ENCODE measurements at places on chromosomes 4 and X.

GRCh38 chr4:183345261-183345660 is 23.0 kb upstream of the CLDN24 start:
- DNase-seq: no peak

DNA sequence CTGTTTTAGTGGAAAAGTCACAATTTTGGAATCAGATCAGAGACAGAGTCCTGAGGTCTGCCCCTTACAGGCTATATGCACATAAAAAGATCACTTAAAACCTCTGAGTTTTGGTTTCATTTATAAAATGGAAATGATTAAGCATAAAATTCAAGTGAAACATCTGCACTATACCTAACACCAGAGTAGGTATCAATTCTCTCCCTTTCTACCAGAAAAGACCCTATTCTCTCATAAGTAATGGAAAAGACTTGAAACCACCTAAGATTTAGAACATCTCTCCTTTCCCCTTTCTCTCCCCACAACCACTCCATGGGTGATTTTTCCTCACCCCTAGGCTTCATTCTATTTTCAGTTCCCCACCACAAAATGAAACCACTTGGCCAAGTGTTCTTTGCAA is 907 bp downstream of the LHFPL1 start:
- no peak for DNase-seq

GRCh38 chr4:14247767-14248166 is 620.2 kb upstream of the BOD1L1 start:
- DNase-seq: no peak

DNA sequence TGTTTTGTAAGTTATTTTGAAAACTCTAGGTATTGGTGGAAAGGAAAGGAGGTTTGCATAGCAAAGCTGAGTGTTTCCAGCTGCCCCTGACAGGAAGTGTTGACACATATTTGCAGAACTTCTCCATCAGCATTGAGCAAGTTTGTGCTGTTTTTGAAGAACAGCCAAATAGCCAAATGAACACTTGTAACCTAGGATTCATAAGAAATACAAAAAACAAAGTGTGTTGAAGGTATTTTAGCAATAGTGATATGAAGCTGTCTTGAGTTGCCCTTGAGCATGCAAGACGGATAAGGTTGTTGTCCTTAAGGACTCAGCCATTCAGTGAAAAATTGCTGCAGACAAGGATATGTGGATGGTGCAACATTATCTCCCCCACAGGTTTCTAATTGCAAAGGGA is 68.3 kb upstream of the PGM2 start:
- DNase-seq: no peak

DNA sequence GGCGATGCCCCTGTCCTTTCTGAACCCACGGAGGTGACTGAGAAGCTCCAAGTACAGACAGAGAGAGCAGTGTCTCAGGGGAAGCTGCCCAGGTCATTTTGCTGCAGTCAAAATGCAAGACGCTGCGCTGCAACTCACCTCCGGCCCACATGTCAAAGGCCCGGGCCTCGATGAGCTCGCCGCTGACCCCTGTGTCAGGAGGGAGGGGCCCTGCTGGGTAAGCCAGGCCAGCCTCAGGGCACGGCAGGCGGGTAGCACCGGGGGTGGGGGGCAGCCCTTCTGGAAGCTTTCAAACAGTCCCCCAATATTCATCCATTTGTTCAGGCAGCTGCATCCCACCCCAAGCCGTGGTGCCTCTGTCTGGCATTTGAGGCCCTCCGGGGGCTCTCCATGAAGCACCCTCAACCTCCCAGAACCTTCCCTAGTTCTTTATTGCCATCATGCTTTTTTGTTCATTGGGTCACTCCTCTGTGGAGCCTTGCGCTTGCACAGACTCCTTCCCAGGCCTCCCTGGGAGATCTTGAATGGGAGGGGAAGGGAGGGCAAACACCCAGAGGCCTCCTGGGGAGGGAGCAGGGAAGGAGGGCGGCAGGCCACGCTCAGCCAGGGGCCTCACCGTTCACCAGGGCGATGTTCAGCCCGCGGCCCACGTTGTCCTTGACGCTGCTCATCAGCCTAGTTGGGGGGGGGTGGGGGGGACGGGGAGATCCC is 8.2 kb downstream of the FAM3A start:
- no peak for DNase-seq

Data from brain pericyte (primary cell).